ENCODE measurements at places on chromosomes 7 and 10.

DNA sequence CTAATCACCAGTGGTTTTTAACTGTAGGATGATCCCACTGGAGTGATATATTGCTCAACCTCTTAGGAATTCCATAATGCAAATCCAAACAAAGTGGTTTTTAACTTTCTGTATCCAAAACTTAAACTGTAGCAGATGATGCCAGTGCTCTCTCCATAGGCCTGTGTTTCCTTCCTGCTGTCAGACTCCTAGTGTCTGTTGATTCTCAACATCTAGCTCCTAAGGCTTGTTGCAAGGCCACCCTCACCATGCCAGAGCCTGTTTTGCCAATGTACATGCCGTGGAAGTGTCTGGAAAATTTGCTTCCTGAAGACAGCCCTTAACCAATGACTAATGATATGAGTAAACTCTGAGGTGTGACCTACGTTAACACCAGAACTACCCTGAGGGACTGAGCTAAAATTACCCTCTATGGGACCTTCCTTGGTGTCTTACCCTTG is 39.3 kb downstream of the C1GALT1 start:
- DNase-seq, result peak; percentile 88

DNA sequence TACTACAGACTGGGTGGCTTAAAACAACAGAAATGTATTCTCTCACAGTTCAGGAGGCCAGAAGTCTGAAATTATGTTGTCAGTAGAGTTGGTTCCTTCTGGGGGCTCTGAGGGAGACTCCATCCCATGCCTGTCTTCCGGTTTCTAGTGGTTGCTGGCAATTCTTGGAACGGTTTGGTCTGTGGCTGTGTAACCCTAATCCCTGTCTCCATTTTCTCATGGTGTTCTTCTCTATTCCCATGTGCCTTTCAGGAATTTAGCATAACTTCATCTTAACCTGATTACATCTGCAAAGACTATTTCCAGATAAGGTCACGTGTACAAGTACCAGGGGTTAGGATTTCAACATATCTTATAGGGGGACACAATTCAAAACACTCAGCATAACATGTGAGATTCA is 73.2 kb downstream of the FAM241B start:
- DNase-seq, result no peak

GRCh38 chr10:86315549-86315942 is 51.0 kb downstream of the GRID1 start:
- no peak for DNase-seq

GRCh38 chr7:21221130-21221529 is 206.8 kb upstream of the SP4 start:
- no peak for DNase-seq

GRCh38 chr7:125127304-125127703 is 197.7 kb upstream of the POT1 start:
- DNase-seq, result no peak

- DNase-seq, result no peak
Observed at GRCh38 chr10:124645467-124646095, 98.6 kb downstream of the FAM53B start.

DNA sequence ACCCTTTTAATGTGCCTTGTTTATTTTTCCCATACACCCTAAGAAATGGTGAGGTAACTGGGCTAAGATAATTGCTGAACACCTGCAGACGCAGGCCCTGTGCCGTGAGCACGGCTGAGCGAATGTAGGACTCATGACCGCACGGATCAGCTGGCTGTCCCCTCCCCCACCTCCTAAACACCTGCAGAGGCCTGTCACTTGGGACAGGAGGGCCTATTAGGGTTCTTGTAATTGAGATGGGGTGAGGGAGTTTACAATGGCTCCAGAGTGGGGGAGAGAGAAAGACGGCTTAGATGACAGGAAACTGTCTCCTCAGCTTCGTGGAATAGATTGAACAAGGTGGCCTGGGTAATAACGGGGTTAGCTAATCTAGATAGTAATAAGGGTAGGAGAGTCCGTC is 291.7 kb upstream of the HABP2 start:
- DNase-seq, result no peak

DNA sequence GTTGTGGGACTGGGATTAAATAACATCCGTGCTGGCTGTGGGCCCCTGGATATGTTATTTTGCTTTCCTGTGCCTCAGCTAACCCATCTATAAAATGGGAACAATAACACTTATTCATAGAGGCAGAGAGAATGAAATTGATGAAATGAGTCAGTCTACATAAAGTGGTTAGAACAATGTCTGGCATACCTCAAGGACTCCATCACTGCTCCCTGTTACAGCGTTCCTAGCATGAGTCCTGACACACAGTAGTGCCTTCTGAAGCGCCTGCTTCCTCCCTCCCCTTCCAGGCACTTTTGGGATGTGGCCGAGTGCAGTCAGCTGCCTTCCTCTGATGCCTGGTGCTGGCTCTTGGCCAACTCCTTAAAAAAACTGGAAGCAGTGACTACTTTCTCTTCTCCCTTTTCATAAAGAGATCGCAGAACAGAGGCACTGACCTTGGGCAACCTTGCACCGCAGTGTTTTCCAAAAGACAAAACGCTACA is 108.4 kb upstream of the ZMIZ1 start:
- peak; percentile 92 for DNase-seq

DNA sequence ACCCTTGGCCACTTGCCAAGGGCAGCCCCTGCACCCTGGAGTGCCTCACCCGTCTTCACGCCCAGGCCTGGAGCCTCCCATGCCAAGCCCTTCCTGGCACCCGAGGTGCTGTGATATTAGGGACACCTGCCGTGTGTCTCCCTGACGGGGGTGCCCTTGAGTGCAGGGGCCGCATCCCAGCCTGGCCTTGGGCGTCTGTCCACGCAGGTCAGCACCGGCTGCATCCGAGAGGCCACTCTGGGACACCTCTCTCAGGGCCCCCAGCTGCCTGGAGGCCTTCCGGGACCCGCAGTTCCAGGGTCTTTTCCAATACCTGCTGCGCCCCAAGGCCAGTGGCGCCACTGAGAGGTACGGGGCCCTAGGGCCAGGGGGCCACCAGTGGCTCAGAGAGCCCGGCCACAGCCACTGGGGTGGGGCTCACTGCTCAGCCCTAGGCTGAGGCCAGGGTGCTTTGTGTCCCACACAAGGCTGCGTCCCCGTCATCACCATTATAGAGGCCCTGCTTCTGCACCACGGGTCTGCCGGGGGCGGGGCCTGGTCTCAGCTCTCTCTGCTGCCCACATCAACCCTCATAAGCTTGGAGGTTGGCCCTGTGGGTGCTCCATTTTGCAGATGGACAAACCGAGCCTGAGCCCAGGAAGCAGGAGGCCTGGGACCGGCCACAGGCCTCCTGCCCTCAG is 12.7 kb downstream of the AP5Z1 start:
- DNase-seq, result no peak

- DNase-seq, result no peak
Observed at GRCh38 chr7:51134013-51134441, 182.6 kb downstream of the COBL start.

DNA sequence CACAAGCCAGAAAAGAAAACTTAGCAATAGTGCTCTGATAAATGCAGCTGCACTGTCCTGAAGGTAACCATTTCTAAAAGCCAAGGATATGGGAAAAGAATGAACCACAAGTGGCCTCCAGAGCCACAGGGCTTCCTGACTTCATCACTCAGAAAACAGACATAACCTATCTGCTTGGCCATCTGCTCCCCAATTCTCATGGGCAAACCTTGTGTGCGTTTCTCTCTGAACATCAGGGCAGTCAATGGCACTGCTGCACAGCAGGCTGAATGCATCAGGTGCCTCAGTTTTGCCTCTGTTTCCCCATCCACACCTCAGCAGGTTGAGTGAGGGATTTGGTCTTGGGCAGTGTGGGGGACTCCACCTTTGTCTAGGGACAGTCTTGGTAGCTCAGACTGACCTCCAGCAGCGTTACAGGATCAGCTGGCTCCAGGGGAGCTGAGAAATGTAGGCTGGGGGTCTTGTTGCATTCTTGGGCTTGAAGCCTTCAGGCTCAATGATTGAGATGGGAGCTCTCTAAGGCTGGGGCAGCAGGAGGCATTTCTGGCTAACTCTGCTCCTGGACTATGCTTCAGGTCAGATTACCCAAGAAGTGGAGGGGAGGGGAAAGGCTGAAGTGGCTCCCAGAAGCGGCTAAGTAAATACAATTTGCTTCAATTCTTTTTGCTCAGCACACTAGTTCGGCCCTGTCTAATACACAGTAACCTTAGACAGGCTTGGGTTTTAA is 23.6 kb upstream of the PDLIM1 start:
- DNase-seq, result no peak

GRCh38 chr7:38907066-38907465 is 1.9 kb downstream of the VPS41 start:
- no peak for DNase-seq

GRCh38 chr10:77724820-77725219 is 87.2 kb upstream of the KCNMA1 start:
- no peak for DNase-seq

DNA sequence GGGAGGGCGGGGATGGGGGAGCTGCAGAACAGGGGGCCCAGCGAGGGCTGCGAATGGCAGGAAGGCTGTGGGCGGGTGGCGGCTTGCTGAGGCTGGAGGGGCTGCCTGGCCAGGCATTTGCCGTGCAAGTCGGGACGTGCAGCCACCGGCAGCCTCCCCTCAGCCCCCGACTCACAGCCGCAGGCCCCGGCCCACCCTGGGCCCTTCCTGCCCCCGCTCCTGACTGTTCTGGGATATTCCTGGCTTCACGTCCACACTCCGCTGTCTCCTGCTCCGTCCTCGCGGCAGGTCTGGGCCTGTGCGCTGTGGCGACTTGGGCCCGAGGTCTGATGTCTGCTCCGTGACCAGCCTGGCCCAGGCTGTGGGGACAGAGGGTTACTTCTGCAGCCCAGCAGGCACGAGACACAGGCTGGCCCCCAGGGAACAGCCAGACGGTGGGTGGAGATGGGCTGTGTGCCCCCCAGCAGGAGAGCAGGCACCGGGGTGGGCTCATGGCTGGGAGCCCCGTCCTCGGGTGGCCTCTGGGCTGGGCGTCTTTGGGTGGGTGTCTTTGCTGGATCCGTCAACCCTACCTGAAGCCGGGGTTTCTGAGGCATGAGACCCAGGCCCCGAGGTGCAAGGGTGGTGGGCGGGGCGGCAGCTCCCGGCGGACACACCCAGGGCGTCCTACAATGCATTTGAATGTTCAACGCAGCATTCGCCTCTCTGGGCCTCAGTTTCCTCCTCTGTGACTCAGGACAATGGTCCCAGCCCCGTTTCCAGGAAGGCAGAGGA is 86.5 kb downstream of the FOXL3 start:
- no peak for DNase-seq

GRCh38 chr10:61642676-61643075 is 20.1 kb upstream of the CABCOCO1 start:
- DNase-seq, result peak; percentile 70

DNA sequence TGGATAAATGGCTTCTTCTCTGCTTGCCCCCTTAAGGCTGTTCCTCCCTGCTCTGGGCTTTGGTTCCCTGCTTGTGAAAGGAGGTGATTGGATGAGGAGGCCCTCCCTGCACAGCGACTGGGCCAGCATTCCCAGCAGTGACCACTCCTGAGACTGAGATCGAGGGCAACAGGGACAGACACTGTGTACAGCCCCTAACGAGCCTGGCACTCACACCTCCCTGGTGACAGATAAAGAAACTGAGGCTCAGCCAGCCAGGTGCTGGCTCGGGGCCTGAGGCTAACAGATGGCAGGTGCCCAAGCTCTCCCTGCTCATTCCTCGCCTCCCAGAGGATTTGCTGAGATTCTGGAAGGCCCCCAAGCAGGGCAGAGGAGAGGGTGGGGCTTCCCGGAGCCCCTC is 12.0 kb upstream of the AQP1 start:
- no peak for DNase-seq

- DNase-seq, result peak; percentile 56
Observed at GRCh38 chr10:80530251-80530650, 7.5 kb upstream of the SH2D4B start.

DNA sequence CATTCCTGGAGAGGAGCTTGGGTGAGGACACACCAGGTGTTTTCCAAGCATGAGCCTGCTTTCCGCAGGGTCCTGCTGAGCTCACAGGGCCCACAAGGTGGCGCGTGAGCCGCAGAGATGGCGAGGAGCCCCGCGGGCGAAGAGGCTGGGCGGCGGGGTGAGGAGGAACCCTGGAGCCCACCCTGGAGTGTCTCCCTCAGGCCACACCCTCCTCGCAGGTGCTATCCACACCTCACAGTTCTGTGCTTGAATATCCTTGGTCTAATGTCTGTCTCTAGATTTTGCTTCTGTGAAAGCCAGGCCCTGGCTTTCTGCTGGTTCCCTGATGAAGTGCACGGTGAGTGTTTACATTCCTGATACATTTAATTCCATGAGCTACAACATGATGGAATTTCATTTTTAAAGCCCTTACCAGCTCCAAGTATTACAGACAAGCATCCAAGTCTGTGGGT is 433.6 kb downstream of the ACTR3B start:
- DNase-seq, result no peak

GRCh38 chr10:13724484-13724883 is 137.7 kb downstream of the PRPF18 start:
- DNase-seq, result no peak

GRCh38 chr7:18212758-18213157 is 185.1 kb upstream of the PRPS1L1 start:
- DNase-seq, result no peak

GRCh38 chr10:87000491-87000890 is 19.6 kb upstream of the FAM25A start:
- peak; percentile 29 for DNase-seq

DNA sequence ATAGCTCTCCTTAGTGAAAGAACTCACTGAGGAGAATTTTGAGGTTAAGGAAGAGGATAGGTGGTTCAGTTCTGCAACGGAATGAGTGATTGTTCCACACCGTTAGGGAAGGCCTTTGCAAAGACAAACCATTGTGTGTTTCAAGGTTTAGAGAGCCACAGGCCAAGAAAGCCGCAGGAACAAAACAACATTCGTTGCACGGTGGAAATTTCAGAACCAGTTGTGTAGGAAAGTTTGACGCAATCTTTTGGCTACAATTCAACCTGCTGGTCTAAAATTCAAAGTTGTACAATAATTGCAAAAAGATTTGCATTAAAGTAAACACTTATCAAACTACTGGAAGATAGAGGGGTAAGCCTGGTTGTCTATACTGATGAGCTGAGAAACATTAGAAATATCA is 91.4 kb downstream of the FAM107B start:
- DNase-seq, result no peak

GRCh38 chr10:36788152-36788551 is 337.2 kb upstream of the ANKRD30A start:
- DNase-seq, result no peak

GRCh38 chr7:55569269-55569663 is 3.0 kb downstream of the VOPP1 start:
- DNase-seq, result no peak

DNA sequence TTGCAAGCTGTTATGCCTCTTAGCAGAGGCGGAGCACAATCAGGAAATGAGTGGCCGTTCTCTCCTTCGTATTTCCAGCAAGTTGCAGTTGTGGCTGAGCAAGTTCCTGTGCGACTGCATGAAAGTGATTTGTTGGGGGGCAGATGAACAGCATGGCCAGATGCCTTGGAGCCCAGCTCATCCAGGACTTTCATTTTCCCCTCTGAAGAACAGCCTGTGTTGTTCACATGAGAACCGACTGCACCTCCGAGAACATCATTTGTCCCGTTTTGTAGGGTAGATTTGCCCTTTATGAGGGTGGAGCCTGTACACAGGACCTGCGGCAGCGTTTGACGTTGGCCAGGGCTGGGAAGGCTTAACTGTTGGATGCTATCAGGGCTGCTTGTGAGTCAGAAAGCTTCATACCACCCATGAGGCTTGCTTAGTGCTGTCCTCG is 4.4 kb downstream of the BAG3 start:
- peak; percentile 81 for DNase-seq

- DNase-seq, result no peak
Observed at GRCh38 chr10:5983774-5984173, 6.4 kb upstream of the IL15RA start.

Measured in M059J (cell line).